ENCODE measurements at places on chromosomes 12 and 14.

GRCh38 chr14:93527203-93527607 lies 96.5 kb downstream of the UNC79 start:
- no peak for DNase-seq

DNA sequence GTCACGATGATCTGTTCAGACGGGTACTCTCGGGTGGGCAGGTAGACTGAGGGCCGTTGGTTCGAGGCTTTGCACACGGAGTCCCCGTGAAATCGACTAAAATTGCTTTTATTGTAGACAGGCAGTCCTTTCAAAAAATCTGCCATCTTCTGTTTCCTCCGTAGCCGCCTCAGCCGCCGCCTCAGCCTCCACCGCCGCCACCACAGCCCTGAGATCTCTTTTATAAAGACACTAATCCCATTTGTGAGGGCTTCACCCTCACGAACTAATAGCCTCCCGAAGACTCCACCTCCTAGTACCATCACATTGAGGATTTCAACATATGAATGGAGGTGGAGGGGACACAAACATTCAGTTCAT lies 74.2 kb downstream of the KLHL28 start:
- DNase-seq, result no peak

- DNase-seq, result peak; percentile 33
Observed at GRCh38 chr12:115343601-115344000, 659.6 kb upstream of the TBX3 start.

DNA sequence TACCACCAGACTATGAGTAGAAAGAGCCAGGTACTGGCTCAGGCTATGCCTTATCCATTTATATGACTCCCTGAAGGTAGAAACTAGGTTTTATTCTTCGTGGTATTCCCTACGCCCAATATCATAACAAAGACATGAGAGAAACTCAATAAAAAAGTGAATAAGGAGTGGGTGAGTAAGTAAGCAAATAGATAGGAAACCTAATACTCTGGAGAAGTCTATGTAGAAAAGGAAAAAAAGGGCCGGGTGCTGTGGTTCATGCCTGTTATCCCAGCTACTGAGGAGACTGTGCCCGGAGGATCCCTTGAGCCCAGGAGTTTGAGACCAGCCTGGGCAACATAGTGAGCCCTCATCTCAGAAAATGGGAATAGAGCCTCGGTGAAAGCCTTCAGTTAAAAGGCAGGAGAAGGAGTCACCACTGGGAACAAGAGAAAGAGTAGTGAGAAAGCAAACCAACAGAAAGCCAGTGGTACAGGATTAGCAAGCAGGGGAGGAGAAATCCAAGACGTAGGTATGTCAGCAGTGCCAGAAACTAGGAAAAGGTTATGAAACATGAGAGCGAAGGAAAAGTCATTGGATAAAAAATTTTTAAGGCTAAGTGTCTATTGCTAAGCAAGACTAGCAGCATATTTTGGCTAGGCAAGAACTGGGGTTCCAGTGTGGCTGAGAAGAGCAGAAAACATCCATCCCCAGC lies 6.0 kb upstream of the OR6J1 start:
- DNase-seq, result no peak

DNA sequence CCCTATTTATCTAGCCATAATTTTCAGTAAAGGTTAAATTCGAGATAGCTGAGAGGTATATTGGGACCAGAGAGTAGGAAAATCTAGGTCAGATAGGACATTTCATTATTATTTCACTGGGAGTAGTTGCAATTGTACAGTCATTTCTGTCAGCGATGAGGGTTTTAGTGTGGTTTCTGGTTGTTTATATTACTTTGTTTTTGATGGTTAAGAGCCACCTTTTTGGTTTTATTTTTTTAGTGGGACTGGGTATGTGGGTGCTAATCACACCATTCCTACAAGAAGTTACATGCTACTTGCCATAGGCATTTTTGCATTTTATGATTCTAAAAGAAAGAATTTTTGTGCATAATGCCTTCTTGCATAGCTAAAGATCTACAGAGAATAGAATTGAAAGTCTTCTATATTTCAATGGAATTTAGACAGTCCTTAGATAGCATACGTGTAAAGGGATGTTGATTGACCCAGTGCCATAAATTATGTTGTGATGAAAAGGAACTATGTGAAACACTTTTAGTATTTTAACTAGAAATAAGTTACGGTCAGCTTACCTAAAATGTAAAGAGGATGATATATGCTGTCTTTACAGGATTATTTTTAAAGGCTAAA lies 85.2 kb downstream of the KTN1 start:
- no peak for DNase-seq

Measured in NCI-H2029 (cell line).